Cardiac muscle cell (in vitro differentiated cells and primary cell): ENCODE measurements at places on chromosomes 7 and 10. TPM values are rescaled to one million over a fixed set of nuclear protein-coding genes. Genes with fewer than 3 reads are reported as not detected.

A1CF gene
- not detected in 2 replicates for total RNA-seq

MINDY4 gene
- total RNA-seq = 5.7 and 7.5 TPM in 2 replicates

KAZALD1 gene
- total RNA-seq = 50.1 and 52.9 TPM in 2 replicates

PROSER2 gene
- 17.3 and 20.7 TPM in 2 replicates for total RNA-seq
